Ascending aorta (tissue), 2 donors: ENCODE measurements at places on chromosomes 11 and 22.

DNA sequence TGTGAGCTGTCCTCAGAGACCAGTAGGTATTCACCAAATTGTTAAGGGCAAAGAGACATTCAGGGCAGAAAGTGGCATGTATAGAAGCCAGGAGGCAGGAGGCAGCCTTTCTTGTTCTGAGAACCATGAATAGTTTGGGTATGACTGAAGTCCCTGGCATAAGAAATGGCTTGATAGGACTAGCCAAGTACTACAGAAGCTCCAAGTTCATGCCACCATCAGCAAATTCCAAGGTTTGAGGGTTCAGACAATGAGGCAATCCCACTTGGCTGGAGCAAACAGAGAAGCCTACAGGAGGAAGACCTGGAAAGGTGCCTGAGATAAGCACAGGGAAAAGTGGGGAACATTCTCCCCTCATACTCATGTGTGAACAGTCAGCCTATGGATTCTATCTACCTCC lies 25.8 kb downstream of the XRRA1 start:
- H3K27ac ChIP-seq = no peak overlapping the region
- no peaks in the 10 kb centered on the region for H3K27me3 ChIP-seq
- no peaks in the 10 kb centered on the region for H3K4me1 ChIP-seq
- peaks cover 8% of the 10 kb centered on the region for H3K36me3 ChIP-seq
- no peak for DNase-seq

DNA sequence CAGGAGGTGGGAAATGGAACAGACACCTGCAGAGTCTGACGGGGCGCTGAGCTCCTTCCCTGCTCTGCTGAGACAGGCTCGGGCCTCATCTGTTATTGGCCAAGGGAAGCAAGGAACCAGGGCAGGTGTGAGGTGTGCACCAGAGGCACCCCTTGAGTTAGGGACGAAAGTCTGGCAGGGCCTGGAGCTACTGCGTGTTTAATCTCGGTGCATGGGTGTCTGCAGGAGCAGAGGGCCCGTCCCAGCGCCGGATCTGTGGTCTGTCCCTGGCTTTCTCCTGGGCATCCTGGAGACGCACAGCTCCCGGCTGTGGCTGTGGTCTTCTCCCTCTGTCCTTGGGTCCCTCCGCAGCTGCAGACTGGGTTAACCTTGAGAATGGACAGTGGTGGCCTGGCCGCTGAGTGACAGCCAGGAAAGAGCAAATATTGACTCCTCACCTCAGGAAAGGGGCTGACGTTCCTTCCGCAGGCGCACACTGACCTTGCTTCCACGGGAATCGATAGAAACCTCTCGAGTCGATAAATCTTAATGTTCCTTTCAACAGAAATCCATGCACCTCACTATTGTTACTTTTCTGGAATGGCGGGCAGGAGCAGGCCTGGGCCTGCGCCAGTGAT lies 975.6 kb downstream of the BRD1 start:
- DNase-seq = no peak
- no peaks in the 10 kb centered on the region for H3K36me3 ChIP-seq
- H3K4me3 ChIP-seq = no peak overlapping the region
- H3K27me3 ChIP-seq = no peaks in the 10 kb centered on the region
- H3K4me1 ChIP-seq = no peaks in the 10 kb centered on the region
- H3K27ac ChIP-seq = no peak overlapping the region

DNA sequence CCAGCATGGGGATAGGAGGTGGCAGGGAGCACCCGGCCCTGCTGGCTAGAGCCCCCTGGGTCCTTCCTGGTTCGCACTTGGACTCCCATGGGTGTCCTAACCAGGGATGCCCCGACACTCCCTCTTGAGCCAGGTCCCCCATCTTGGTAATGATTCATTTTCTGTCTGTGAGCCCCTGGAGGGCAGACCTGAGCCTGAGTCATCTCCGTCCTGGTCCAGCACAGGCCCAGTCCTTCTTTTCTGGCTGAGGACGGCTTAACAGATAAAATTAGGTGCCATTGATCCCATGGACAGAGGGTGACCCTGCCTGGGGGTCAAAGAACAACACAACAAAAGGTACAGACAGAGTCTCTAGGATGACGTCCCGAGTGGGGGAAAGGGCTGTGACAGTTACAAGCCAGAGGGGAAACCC lies 3.5 kb downstream of the RHOD start:
- peaks cover 16% of the 10 kb centered on the region for H3K4me1 ChIP-seq
- no peaks in the 10 kb centered on the region for H3K27me3 ChIP-seq
- no peak for DNase-seq
- no peak overlapping the region for H3K27ac ChIP-seq
- no peak overlapping the region for H3K4me3 ChIP-seq

GRCh38 chr22:47332246-47332980 lies 570.0 kb downstream of the TBC1D22A start:
- no peak overlapping the region for H3K4me3 ChIP-seq
- H3K27ac ChIP-seq = no peak overlapping the region
- no peaks in the 10 kb centered on the region for H3K36me3 ChIP-seq
- no peak for DNase-seq

- no peak overlapping the region for H3K4me3 ChIP-seq
- H3K36me3 ChIP-seq = no peaks in the 10 kb centered on the region
- no peak overlapping the region for H3K27ac ChIP-seq
- no peaks in the 10 kb centered on the region for H3K27me3 ChIP-seq
- peak; percentile 52 for DNase-seq
- H3K4me1 ChIP-seq = no peaks in the 10 kb centered on the region
Measured at GRCh38 chr11:126857860-126858808, 142.4 kb downstream of the KIRREL3 start.

DNA sequence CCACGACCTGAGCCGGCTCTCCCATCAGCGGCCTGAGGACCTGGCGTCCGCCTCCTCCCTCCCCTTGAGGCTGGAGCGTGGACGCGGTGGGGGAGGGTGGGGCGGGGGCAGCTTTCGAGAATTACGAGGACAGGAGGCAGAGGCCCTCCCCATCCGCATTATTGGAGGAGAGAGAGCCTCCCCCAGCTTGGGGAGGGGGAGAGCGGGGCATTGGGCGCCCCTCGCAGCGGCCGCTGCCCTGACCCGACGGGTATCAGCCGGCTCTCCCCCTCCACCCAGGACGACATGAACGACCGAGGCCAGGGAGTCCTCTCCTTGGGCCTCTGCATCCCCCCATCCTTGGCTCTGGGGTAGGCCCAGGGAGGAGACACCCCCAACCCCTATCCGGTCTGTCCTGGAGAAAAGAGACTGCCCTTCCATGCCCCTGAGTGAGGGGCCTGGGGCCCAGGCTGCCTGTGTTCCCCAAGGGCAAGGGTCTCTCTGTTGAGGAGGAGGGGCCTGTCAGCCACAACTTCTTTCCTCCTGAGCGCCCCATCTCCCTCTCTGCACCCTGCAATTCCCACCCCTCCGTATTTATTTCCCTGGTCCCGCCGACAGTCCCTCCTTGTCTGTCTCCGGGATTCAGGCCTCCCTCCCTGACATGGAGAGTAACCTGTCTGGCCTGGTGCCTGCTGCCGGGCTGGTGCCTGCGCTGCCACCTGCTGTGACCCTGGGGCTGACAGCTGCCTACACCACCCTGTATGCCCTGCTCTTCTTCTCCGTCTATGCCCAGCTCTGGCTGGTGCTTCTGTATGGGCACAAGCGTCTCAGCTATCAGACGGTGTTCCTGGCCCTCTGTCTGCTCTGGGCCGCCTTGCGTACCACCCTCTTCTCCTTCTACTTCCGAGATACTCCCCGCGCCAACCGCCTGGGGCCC lies 495 bp downstream of the GPR137 start:
- peaks cover 6% of the 10 kb centered on the region for H3K27me3 ChIP-seq
- peaks cover 5% of the 10 kb centered on the region for H3K36me3 ChIP-seq
- H3K4me1 ChIP-seq = peaks cover 20% of the 10 kb centered on the region
- H3K4me3 ChIP-seq = peak overlapping the region; percentile 82
- peak; percentile 62 for DNase-seq
- H3K27ac ChIP-seq = peak overlapping the region; percentile 87

- H3K4me3 ChIP-seq = no peak overlapping the region
- no peaks in the 10 kb centered on the region for H3K36me3 ChIP-seq
- DNase-seq = no peak
- H3K27me3 ChIP-seq = peaks cover 4% of the 10 kb centered on the region
- H3K4me1 ChIP-seq = no peaks in the 10 kb centered on the region
Measured at GRCh38 chr11:67648140-67648795, 2.3 kb downstream of the ACY3 start.

DNA sequence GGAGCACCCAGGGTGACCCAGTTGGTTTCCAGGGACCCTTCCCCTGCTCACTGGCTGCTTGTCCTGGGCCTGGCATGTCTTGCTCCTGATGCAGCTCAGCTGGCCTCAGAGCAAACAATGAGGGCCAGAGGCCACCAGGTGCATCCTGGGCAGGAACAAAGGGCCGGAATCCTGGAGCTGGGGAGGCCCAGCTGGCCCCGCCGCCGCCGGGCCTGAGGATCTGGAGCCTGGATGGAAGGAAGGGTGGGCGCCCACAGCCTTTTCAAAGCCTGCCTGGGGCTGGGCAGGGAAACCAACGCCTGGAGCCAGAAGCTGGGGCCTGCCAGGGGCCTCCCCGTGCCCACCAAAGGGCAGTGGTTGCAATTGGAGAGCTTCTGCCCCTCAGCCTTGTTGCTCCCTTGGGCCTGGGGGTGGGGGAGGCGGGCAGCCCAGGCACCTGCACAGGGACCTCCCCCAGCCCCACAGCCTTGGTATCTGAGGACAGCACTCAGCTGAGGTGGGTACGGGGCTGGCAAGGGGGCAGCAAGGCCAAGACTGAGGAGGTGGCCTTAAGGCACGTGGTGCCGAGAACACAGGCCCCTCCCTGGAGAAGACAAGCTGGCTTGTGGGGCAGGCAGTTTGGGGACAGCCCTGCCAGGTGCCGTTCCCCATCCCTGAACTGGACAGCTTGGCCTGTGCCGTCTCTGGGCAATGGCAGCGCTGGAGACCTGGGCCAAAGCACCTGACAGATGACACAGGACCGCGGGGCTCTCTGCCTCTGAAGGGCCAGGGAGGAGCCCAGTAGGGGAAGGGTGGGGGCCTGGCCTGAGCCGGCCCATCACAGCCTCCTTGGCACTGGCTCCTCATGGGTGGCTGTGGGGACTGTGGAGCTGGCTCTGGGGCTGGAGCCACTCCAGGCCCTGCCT lies 7.1 kb upstream of the ADORA2A start:
- H3K27ac ChIP-seq = no peak overlapping the region
- no peaks in the 10 kb centered on the region for H3K4me1 ChIP-seq
- H3K36me3 ChIP-seq = peaks cover 6% of the 10 kb centered on the region
- H3K27me3 ChIP-seq = no peaks in the 10 kb centered on the region
- H3K4me3 ChIP-seq = no peak overlapping the region

GRCh38 chr11:69001243-69002081 lies 11.6 kb downstream of the MRGPRF start:
- DNase-seq = peak; percentile 64
- H3K27ac ChIP-seq = peak overlapping the region; percentile 95
- H3K36me3 ChIP-seq = peaks cover 38% of the 10 kb centered on the region
- H3K27me3 ChIP-seq = no peaks in the 10 kb centered on the region
- no peak overlapping the region for H3K4me3 ChIP-seq

DNA sequence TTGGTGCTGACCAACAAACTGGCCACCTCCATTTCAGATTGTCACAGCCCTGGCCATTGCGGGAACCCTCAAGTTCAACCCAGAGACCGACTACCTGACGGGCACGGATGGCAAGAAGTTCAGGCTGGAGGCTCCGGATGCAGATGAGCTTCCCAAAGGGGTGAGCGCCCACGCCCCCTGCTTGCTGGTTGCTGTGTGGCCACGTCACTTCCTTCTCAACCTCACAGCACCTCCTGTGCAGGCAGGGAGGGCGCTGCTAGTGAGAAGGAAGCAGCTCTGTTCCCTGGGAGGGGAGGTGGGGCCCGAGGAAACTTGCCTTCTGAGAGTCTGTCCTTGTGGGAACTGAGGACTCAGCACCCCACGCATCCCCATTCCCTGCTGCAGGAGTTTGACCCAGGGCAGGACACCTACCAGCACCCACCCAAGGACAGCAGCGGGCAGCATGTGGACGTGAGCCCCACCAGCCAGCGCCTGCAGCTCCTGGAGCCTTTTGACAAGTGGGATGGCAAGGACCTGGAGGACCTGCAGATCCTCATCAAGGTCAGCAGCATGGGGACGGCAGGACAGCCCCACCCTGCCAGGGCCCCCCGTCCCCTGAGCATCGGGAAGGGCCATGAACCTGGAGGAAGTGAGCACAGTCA lies 19.3 kb downstream of the POLR3H start:
- peaks cover 47% of the 10 kb centered on the region for H3K36me3 ChIP-seq
- H3K4me1 ChIP-seq = peaks cover 24% of the 10 kb centered on the region
- no peaks in the 10 kb centered on the region for H3K27me3 ChIP-seq
- peak overlapping the region; percentile 2 for H3K4me3 ChIP-seq

GRCh38 chr11:11847082-11847481 lies 5.3 kb downstream of the USP47 start:
- peak overlapping the region; percentile 16 for H3K27ac ChIP-seq
- H3K4me1 ChIP-seq = peaks cover 22% of the 10 kb centered on the region
- H3K36me3 ChIP-seq = no peaks in the 10 kb centered on the region
- DNase-seq = no peak
- no peaks in the 10 kb centered on the region for H3K27me3 ChIP-seq

GRCh38 chr11:2507212-2507901 lies 62.5 kb downstream of the KCNQ1 start:
- H3K27me3 ChIP-seq = no peaks in the 10 kb centered on the region
- no peak overlapping the region for H3K27ac ChIP-seq
- no peaks in the 10 kb centered on the region for H3K4me1 ChIP-seq
- no peak for DNase-seq
- H3K36me3 ChIP-seq = no peaks in the 10 kb centered on the region

DNA sequence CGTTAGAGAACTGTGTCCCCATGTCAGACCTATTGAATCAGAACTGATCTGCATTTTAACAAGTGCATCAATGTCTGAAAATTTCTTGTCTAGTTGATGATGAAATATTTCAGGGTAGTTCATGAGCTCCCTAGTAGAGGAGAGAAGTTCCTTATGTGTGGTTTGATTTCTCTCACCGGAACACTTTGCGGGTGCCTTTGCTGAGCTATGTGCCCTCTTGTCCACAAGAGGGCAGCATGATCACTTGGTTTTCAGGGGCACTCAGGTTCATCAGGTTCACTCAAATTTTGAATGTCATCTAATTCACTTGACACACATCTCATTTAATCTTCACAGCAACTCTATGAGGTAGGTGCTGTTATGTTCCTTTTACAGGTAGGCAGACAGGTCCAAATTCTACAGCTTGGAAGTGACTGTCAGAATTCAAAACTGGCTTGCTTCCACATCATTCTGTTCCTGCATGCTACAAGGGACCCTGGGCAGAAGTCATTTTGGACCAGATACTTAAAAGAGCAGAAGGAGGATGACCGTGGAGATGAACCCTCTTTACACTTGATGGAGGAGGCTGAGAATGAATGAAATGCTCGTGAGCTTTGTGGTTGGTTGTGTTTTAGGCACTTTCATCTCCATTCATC lies 55.6 kb downstream of the P4HA3 start:
- no peak overlapping the region for H3K4me3 ChIP-seq
- H3K36me3 ChIP-seq = peaks cover 19% of the 10 kb centered on the region
- H3K27me3 ChIP-seq = no peaks in the 10 kb centered on the region

DNA sequence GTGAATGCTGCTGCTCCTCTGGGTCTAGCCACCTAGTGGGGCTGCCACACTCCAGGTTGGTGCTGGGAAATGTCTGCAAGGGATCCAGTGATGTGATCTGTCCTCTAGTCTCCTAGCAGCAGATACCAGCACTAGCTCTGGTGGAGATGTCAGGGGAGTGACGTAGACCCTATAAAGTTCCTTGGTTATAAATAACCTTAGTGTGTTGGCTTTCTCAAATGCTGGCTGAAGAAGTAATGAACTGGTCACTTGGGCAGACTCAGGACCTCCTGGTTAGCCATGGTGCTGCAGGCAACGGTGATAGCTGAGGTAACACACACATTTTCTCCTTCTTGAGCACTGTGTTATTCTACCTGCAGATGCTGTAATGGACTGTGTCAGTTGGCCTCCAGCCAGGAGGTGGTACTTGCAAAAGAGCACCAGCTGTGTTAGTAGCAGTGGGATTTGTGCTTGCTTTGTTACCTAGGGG lies 35.5 kb downstream of the BBOX1 start:
- H3K27me3 ChIP-seq = no peaks in the 10 kb centered on the region
- no peak overlapping the region for H3K4me3 ChIP-seq
- H3K36me3 ChIP-seq = no peaks in the 10 kb centered on the region
- H3K4me1 ChIP-seq = no peaks in the 10 kb centered on the region
- H3K27ac ChIP-seq = no peak overlapping the region
- no peak for DNase-seq
